ENCODE measurements at places on chromosomes 12 and 14.

- DNase-seq, result no peak
Measured at GRCh38 chr12:76552343-76552938, 7.1 kb downstream of the OSBPL8 start.

DNA sequence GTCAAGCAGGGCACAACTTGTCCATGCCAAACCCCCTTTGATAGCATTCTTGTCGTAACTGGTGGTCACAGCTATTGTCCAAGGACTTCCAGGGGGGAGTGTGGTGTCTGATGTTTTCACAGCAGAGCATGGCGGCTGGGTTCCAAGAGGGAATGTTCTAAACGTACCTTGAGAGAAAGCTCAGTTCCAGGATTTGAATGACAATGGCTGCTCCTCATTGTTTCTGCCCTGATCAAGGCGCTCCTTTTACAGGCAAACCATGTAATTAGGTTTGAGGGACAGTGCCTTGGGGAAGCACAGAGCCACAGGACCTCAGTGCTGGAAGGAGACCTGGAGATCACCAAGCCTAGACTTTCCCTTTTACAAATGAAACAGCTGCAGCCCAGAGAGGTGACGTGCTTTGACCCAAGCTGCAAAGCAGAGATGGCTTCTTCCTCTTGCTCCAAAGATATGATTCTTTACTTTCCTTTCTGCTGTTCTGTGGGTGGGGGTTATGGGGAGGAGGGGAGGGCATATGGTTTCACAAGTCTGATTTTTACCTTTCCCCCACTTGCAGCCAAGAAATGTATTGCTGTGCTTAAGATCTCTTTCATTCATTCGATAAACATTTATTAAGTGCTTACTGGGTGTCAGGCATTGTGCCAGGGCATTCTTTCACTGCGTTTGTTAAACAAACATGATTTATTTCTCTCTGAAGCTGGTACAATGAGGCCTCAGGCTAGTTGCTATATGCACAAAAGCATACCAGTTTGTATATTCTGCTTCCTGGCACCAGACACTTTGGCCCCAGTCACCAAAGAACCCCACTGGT, 172.8 kb downstream of the KTN1 start:
- peak; percentile 62 for DNase-seq

- peak; percentile 3 for DNase-seq
Measured at GRCh38 chr12:131132118-131132892, 178.6 kb downstream of the ADGRD1 start.

- no peak for DNase-seq
Measured at GRCh38 chr14:101775826-101776225, 14.3 kb downstream of the PPP2R5C start.

- peak; percentile 52 for DNase-seq
Measured at GRCh38 chr12:122646517-122647217, 56.5 kb downstream of the HCAR2 start.

- no peak for DNase-seq
Measured at GRCh38 chr12:90871726-90872096, 83.3 kb downstream of the CCER1 start.

DNA sequence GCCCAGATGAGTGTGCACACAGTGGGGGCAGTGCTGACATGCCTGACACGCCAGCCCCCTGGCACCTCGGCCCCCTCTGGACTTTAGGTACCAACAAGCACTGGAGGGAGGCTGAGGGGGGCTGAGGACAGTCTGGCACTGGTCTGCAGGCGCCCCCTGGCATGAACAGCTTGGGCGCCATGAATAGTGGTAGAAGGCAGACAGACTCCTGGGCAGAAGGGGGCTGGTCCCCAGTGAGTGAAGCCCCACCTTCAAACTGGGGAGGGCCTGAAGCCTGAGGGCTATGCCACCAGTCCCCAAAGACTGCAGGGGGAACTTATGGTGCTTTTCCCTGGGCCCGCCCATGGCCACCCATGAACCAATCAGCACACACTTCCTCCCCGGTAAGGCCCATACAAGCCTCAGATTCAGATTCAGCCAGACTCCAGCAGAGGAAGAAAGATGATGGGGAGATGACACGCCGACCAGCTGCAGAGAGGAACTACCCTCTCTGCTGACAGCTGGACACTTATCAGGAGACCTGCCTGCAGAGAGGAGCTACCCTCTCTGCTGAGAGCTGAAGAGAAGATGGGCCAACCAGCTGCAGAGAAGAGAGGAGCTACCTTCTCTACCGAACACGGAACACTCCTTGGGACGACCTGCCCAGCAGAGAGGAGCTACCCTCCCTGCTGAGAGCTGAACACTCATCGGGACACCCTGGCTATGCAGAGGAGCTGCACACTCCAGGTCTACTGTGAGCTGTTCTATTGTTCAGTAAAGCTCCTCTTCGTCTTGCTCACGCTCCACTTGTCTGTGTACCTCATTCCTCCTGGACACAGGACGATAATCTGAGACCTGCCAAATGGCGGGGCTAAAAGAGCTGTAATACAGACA, 324.5 kb downstream of the PCNX1 start:
- DNase-seq, result no peak

GRCh38 chr14:24964048-24964447, 85.9 kb downstream of the STXBP6 start:
- no peak for DNase-seq

GRCh38 chr12:52222692-52223091, 10.4 kb upstream of the KRT7 start:
- DNase-seq, result no peak
